ENCODE measurements at places on chromosomes 3 and 15.

- peak; percentile 40 for DNase-seq
Observed at GRCh38 chr15:29934251-29934650, 112.0 kb upstream of the TJP1 start.

DNA sequence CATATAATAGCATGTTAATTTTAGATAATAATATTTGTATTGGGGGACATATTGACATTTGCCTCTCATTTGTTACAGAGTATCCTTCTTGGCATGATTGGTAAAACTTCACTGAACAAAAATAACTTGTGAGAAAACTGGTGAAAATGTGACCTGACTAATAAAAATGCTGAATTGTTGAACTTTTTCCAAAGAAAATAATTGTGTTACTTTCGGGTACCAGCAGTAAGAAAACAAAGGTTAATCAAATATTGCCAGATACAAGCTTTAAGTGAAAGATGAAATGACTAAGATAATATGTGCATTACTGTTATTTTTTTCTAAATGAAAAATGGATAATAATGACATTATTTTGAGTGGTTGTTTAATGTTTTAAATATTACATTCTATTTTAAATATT lies 15.2 kb downstream of the SLC12A1 start:
- DNase-seq: no peak

- DNase-seq: peak; percentile 50
Observed at GRCh38 chr3:97793420-97794019, 28.3 kb upstream of the CRYBG3 start.

DNA sequence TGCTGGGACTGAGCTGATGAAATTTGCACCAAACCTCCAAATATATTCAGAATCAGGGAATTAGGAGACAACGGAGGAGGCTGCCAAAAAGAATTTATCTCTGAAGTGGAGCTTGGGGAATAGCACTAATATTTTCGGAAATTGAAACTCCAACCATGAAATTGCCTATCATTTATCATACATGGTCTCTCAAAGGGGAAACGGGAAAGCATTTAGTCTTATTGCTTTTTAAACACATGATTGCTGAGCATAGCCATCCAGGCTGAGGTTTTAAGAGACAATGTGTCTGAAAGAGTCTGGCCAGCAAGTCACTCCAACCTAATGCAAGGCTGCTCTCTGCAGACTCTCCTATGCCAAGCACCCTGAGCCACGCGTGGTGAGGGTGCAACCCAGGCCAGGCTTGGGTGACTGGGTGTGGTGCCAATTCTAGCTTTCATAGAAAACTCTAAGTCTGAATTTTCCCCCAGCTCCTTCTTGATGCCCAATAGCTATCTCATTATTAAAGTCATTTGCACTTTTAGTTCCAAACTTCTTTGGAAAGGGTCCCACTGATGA lies 200.2 kb downstream of the RPLP1 start:
- DNase-seq: no peak

DNA sequence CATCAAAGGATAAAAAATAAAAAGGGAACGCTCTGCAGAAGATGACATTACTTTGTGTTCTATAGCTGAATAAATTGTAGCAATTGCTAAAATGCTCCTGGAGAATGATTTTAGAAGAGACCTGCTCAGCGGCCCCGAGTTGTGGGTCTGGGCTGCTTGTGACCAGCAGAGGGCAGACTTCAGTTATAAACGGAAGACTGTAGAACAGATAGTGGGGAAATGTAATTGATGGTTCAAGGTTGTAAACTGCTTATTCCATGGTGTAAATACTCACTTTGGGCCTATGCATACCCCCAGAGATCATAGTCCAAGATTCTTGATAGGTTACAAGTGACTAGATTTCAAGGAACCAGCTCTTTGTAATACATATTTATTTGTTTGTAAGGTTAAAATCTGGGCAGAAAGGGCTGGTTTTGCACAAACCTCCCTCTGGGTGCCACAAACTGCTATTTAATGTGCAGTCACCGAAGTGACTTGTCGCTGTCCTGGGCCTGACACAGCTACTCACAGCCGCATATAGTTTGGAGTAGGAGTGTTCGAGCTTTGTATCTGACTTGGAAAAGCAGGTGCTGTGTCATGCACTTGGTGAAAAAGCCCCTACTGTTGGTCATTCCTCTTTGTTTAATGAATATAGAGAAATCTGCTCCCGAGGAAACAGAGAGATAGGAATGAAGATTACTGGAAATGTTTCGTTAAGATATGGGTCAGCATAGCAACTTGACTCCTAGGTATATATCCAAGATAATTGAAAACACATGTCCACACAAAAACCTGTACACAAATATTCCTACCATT lies 34.7 kb upstream of the NDUFB4 start:
- DNase-seq: peak; percentile 59

DNA sequence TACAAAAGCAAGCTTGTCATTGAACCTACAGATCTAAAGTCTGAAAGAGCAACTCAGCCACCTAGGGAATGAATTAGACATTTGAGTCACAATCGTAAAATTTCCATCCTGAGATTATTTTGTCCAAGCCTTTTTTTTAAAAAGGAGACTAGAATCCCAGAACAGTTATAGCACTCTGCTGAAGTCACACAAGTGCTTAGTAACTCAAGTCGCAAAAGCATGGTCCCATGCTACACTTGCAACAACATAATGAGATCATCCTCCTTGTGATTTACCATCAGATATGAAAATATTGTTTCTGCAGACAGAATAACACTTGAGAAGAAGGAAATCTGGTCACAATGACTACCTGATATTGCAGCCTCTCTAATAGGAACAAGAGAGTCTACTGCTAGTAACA lies 106.7 kb downstream of the ZIC4 start:
- DNase-seq: peak; percentile 17

- no peak for DNase-seq
Observed at GRCh38 chr3:194303749-194304148, 47.4 kb downstream of the CPN2 start.

DNA sequence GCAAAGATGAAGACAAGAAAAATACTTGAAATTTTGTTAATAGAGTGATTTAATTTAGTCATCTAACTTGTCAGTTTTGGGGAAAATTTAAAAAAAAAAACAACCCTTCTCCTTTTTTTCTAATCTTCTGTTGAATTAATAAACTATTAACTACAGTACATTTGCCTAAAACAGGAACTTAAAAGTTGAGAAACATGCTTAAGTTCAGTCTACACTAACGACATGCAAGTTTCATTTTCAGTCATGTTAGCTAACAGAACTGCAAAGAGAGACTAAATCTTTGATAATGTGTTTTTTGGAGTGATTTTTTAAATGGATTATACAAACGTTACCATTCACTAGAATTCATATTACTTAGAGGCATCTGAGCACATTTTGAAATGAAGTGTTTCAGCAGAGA lies 71.9 kb upstream of the MBNL1 start:
- no peak for DNase-seq

- peak; percentile 72 for DNase-seq
Observed at GRCh38 chr3:99875929-99876841, 58.5 kb downstream of the CMSS1 start.

DNA sequence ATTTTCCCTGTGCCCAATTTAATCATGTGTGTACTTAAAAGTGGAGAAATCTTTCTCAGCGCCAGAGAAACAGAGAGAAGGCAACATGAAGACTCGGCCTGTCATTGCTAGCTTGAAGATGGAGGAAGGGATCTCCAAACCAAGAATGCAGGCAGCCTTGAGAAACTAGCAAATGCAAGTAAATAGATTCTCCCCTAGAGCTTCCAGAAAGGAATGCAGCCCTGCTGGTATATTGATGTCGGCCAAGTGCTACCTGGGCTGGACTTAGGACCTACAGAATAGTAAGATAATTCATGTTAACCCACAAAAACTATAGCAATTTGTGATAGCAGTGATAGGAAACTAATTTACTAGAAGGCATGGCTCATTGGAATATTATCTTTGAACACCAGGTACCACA lies 150.9 kb upstream of the ABI3BP start:
- DNase-seq: no peak

DNA sequence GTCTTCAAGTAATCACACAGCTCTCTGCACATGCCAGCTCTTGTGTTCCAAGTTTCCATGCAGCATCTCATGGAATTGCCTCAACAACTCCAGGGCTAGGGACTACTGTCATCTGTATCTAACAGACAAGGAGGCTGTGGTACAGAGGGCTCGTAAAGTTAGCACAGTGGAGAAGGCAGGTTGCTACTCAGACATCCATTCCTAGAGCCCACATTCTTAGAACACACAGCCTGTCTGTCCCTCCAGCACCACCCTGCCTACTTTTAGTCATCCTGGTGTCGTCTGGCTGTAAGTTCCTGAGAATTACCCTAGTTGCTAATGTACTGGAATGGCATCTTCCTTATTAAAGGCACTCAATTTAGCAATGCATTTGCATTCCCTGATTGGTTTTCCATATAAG lies 862.5 kb downstream of the FHIT start:
- no peak for DNase-seq

- DNase-seq: peak; percentile 41
Observed at GRCh38 chr15:66233487-66234415, 19.8 kb downstream of the MEGF11 start.

DNA sequence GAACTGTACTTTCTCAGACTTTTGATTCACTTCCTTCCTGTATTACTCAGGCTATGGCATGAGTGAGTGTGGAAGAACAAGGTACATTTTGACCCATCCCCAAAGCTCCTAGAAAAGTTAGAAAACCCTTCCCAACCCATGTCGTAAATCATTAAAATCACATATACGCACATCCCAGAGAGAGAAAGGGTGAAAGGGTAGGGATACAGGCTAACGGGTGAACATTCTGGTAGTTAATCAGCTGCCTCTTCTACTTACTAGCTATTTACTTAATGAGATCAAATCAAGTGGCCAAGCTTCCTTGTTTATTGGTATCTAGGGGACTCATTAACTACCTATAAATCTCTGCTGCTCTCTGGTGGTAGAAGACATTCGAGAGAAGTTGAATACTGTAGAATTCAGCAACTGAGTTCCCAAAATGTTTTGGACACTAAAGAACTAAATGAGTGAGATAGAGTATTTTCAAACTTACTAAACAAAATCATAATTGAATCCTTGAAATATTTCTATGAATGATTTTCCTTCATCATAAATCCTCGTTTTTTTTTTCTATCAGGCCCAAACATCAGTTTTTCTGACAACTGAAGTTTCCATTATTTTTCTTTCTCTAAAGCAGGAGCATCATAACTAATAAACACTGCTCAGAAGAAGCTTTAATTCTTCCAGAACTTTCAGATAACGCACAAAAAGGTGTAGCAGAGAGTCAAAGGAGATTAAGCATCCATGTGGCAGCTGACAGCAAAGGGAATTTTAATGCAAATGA lies 124.2 kb downstream of the IMPG2 start:
- peak; percentile 65 for DNase-seq

- DNase-seq: peak; percentile 74
Observed at GRCh38 chr3:33437556-33438283, 2.5 kb downstream of the UBP1 start.

- no peak for DNase-seq
Observed at GRCh38 chr15:70252951-70253320, 155.2 kb upstream of the TLE3 start.

DNA sequence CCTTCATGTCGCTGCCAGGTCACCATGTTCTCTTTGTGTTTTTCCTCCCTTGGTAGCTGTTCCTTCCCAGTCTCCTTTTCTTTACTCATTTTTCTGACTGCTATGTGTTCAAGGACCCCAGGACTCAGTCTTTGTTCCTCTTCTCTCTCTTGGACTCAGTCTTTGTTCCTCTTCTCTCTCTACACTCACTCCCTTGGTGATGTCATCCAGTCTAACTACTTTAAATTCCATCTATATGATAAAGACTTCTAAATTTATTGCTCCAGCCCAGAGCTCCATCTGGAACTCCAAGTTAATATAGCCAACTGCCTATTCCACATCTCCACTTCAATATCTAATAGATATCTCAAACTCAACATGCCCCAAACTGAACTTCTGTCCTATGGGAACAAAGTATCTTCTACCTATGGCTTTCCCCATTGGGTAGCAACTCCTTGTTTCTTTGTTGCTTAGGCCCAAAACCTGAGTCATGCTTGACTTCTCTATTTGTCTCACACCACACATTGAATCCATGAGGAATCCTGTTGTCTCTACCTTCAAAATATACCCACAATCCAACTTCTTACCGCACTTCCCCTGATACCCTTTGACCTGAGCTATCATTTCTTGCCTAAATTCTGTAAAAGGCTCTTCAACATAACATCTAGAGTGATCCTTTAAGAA lies 4.9 kb upstream of the DYNC1LI1 start:
- peak; percentile 7 for DNase-seq

GRCh38 chr15:41806291-41807181 lies 21.4 kb upstream of the JMJD7 start:
- peak; percentile 44 for DNase-seq
